GM03348 (cell line): ENCODE measurements at places on chromosomes 3 and 15.

DNA sequence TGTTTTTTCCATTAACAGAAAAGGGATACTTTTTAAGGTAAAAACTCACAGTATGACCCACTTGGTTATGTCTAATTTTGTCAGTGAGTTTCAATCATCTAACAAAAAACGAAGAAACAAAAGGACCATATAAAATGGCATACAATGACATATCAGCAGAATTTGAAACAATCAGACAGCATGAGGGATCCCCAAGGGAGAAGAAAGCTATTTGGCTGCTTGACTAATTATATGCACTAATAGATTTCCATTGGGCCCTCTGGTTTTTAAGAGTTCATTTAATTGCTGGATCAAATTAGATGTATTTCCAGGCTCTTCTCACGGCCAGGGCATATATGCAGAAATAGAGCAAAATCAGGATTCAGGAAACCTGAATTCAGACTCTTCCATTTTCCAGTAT, 376.4 kb upstream of the GBE1 start:
- no peak for DNase-seq

DNA sequence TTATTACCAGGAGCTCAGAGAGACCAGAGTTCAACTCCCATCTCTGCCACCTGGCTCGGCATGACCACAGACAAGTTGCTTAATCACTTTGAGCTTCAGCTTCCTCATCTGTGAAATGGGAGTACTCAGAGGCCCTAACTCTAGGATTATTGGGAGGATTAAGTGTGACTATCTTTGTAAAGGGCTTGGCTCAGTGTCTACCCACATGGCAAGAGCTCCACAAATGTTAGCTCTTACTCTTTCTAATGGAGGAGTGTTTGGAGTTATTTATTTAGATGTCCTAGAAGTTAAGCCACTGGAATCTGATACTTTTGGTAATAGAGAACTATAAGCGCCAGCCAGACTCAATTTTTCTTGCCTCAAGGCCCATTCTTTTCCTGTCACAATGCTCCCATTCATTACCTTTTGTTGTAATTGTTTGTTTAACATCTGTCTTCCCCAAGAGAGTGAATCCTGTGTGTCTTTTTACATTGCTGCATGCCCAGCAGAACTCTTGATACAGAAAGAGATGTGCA, 12.3 kb upstream of the LMCD1 start:
- DNase-seq = no peak

- DNase-seq = no peak
These were observed 131.1 kb upstream of the NUDT16 start for GRCh38 chr3:131250466-131250865.

DNA sequence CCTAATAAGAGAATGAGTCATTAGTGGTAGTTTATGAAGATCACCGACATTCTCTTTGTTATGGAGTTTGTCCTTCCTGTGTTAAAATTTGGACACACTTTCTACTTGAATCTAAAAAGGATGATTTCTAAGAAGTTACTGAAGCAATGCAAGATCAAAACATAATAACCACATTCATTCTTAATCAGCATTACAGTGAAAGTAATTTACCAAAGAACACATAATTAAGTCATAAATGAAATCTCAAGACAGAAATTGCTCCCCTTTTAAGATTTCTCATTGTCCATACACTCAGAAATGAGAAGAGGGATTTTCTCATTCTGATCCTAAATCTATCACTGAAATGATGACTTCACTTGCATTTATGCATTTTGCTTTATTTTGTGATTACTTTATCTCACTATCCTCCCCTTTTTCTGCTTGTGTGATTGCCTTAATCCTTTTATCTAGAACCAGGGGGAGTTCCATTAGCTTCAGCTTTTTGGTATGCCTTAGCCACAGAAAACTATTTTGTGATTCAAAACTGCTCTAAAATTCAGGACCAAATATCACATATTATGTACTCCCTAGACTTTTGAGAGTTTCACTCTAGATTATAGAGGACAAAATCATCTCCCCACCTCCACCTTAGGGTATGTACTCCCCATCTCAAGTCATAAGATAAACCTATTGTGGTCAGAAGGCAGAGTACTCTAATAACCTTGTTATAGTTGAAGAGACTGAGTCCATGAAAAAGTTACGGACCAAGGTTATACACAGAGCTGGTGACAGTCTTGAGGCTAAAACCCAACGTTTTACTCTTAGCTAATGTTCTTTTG, 817.6 kb upstream of the CFAP20DC start:
- no peak for DNase-seq
